ENCODE measurements at places on chromosomes 13 and 19. TPM values are rescaled to one million over a fixed set of nuclear protein-coding genes. Genes with fewer than 3 reads are reported as not detected.

GRCh38 chr19:15445807-15446376, 3.9 kb downstream of the WIZ start:
- DNase-seq: no peak

GRCh38 chr13:112260108-112261055, 115.8 kb upstream of the SPACA7 start:
- DNase-seq: no peak

GRCh38 chr13:28100150-28101121, at the start of gene FLT3:
Gene FLT3 (minus strand): TSS chr13:28100576. CDS start chr13:28100510, 66 bp downstream.
- DNase-seq: peak; percentile 29

MCEMP1 gene
- 0.44 TPM for total RNA-seq

MAG gene
- total RNA-seq: not detected

GRCh38 chr13:106284358-106284757, 251.1 kb downstream of the EFNB2 start:
- DNase-seq: peak; percentile 38

SULT2A1 gene
- total RNA-seq: not detected
